ENCODE measurements at places on chromosomes 16 and 17.

DNA sequence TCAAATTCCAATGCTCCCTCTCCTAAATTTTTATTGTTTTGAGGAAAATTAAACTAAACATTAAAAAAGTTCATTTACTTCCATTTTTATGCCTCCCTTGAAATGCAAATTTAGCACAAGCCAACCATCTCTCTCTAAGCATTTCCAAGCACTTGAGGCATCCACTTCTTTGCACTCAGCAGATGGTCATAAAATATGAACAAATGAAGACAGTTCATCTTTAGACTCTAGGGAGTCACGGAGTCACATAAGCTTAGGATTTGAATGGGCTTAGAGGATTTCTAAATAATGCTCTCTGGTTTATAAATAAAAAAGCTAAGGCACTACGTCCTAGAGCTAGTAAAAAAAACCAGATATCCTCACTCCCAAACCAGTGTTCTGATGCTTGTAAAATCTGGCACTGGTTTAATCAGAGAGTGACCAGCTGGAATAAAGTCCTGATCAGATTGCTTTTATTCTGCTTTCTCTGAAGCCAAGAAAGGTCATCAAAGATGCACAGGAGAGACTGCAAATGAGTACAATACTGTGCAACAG lies 204.2 kb downstream of the CA10 start:
- no peak for DNase-seq

DNA sequence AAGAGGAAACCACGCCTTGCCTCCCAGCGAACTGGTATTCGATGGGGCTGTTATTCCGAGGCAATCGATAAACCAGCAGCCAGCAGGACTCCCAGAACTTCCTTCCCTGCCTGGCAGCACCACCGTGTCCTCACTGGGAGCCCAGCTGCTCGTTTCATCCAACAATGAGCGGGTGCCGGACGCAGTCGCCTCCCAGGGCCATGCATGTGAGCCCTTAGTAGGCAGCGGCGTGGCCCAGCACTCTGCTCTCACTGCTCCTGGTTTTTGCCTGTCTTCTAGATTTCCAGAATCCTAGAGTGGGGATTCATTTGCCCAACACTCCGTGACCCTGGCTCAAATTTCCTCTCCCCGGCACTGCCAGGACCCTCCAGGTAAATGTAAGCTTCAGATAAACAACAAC lies 29.1 kb upstream of the RASD1 start:
- DNase-seq: peak; percentile 47

GRCh38 chr17:14594690-14595089 lies 293.8 kb downstream of the HS3ST3B1 start:
- DNase-seq: no peak

DNA sequence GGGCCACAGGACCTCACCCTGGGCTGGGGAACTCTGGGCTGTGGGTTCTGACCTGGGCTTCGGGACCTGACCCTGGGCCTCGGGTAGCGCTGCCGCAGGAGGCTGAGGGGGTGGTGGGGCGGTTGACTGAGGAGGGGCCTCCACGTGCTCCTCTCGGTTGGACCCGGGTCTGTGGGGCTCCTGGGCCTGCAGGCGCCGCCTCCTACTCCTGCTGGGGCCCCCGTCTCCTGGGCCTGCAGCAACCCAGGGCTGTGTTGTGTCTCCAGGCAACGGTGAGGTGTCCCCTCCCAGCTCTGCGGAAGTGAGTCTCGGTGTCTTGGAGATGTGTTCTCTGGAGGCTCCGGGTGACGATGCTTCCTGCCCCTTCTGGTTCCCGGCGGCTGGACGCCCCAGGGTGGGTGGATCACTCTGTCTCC lies 41.5 kb upstream of the GNG13 start:
- DNase-seq: no peak

- no peak for DNase-seq
Measured at GRCh38 chr17:2837147-2837561, 40.9 kb downstream of the RAP1GAP2 start.

GRCh38 chr17:44636562-44636961 lies 19.7 kb upstream of the MEIOC start:
- DNase-seq: peak; percentile 39

GRCh38 chr16:57837305-57838125 lies 35.2 kb upstream of the KIFC3 start:
- DNase-seq: no peak

GRCh38 chr16:3112881-3113574 lies 642 bp downstream of the ZNF205 start:
- no peak for DNase-seq

- DNase-seq: no peak
Measured at GRCh38 chr17:67183531-67183930, 61.5 kb downstream of the HELZ start.

GRCh38 chr16:89458551-89458950 lies 31.8 kb downstream of the ANKRD11 start:
- no peak for DNase-seq

GRCh38 chr16:8958344-8959167 lies 5.2 kb downstream of the USP7 start:
- no peak for DNase-seq

- DNase-seq: no peak
Measured at GRCh38 chr17:79942011-79942405, 93.7 kb downstream of the TBC1D16 start.

- peak; percentile 38 for DNase-seq
Measured at GRCh38 chr16:67155295-67156142, 4.2 kb downstream of the TRADD start.

Measured in NCI-H510A treated with DMSO at 0.1 percent for 48 hours (cell line).